Stimulated activated CD8-positive, alpha-beta memory T cell treated with anti-CD3 and anti-CD28 coated beads, Interleukin-15, amount 100 ng/mL, for 4 hours (primary cell): ENCODE measurements at places on chromosomes 16 and 17.

DNA sequence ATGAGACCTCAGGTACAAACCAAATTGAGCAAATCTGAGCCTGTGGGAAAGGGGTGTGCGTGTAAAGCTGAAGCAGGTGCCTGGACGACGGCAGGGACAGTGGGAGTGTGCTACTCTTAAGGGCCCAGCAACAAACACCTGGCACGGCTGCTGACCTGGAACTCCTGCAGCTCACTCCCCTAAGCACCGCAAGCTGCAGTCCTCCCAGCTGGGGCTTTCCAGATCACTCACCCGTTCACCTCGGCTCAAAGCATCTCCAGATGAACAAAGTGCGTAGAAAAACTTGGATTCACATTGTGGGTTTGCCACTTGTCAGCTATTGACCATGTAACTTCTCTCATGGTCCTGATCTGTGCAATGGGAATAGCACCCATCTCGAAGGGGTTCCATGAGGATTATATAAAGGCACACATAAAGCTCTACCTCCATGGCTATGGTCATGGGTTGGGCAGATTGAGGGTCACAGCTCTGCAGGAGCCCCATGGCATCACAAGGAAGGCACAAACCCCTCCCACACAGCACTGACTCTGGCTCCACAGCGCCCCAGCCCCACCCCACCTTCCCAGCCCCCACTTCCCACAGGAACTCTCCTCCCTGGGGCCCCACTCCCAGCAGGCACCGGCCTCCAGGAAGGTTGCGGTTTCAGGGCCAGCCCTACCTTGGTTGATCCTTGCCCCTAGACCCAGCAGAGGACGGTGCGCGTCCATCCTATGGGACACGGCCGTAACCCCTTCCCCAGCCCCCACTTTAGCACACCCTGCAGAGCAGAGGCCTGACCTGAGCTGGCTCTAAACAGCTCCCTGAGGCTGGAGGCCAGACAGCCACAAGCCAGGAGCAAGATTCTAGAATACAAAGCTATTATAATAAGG lies 21.9 kb downstream of the ST3GAL2 start:
- DNase-seq = no peak

DNA sequence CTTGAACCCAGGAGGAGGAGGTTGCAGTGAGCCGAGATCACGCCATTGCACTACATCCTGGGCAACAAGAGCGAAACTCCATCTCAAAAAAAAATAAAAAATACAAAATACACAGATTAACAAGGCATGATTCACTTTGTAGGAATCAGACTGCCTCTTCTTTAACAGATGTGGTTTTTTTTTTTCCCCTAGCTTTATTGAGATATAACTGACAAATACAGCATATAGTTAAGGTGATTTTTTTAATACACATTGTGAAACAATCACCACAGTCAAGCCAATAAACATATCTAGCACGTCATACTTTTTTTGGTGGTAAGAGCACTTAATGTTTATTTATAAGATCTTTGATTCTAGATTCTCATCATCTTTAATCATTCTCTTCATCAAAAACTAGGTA lies 87.8 kb downstream of the SPAG9 start:
- DNase-seq = no peak

DNA sequence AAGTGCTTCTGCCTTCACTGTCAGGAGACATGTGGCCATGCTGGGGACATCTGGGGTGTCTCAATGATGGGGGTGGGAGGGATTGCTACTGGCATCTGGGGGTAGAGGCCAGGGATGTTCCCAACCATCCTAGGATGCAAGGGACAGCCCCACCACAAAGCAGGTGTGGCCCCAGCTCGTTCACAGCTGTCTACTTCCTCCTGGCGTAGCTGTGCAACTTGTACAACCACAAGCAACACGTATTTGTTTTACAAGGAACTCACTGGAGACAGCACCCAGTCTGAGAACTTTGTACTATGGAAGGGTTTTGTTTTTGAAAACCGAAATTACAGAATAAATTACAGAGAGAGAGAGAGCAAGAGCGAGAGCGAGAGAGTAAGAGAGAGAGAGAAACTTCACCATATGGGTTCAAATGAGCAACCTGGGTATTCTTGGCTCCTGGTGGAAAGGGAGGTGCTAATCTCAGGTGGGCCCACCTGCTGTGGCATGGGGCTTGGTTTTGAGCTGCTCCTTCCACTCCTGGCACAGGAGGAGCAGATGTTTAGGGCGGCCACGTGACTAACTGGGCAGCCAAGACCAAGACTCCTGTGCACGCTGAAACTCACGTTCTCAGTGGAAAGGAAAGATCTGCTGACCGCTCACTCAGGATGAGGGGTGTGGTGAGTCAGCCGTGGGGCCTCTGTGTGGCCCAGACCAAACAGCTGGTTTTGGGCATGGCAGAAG lies 17.5 kb upstream of the TNFRSF13B start:
- no peak for DNase-seq

DNA sequence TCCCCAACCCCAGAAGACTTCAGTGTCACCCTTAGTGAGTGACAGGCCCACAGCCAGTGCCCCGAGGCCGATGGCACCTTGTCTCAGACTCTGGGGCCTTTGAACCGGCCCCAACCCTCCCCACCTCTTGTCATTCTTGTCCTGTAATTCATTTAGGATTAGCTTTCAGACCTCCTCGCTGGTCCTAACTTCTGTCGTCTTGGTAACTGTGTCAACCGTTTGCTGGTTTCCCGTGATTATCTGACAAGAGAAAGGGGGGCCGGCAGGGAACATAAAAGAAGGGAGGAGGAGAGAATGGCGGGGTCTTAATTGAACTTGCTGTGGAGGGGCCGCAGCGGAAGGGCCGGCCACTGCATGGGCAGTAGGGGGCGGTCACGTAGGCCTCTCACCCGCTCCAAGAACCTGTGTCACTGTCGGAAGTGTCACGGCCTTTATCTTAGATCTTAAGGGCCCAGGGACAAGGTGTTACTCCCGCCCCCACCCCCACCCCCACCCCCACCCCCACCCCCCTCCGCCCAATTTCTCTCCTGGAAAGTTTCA lies 46.5 kb upstream of the GSE1 start:
- DNase-seq = no peak

GRCh38 chr17:33753452-33753851 lies 460.4 kb upstream of the ASIC2 start:
- DNase-seq = no peak

DNA sequence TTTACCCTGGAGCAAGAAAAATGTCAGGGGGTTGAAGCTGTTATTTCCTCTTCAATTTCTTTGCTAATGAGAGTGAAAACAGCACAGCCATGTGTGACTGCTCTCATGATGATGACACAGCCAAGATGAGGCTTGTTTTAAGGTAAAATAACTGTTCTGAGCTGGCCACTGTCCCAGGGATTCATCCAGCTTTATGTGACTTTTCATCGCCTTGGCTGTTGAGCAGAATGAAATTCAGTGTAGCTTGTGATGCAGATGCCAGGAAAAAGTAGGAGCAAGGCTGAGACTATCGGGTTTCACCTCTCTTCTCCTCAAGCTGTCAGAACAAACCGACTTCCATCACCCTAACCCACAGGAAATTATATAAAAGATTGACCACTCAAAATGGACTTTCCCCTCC lies 361.8 kb upstream of the CDH5 start:
- DNase-seq = no peak

DNA sequence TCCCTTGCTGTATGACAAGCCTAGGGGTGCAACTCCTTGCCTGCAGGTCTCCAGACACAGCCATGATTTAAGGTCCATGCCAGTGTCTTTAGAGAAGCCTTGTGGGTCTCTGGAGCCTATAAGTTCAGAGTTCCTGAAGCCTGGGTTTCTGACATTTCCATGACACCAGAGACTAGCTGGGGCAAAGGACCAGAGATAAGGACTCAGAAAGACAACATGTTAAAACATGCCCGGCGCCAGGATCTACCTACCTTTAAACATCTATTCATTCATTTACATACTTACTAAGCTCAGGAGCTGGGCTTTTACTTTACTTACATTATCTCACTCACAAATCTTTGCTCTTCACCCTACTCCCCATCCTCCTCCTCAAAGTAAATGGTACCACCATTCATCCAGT lies 1.5 kb downstream of the MRPL27 start:
- DNase-seq = no peak

- no peak for DNase-seq
Observed at GRCh38 chr16:67934306-67935100, 2.1 kb downstream of the PSMB10 start.

DNA sequence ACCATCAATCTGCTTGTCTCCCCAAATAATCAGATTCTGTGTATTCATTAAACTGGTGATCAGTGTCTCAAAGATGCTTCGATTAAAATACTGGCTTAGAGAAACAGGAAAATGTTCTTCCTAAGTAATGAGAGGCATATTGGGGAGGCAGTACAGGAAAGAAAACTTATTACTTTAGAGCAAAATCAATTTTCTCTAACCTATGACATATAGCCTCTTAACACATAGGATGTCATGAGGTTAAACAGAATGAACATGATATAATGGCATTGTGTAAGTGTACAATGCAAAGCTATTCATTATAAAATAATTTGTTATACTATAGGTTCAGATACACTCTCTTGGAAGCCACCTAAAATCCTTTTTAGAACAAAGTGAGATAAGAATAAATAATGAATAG lies 819.3 kb downstream of the KCNJ2 start:
- no peak for DNase-seq

DNA sequence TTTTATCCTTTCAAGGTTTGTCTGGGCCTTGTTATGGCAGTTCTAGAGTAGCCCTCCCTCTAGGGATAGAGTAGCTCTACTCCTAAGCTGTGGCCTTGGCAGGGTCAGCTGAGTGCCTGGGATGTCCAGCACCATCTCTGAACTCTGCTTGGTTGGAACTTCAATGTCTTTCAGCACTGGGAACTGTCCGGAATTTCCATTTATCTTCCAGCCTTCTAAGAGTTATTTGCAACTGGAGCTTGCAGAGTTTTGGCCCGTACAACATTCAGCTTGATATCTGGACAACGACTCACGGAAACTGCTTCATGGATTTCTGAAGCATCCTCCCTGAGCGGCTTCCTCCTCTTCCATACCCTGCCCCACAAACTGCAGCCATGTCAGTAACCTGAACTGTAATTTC lies 22.9 kb downstream of the MMD start:
- no peak for DNase-seq
